ENCODE measurements at places on chromosomes 1 and 21. TPM values are rescaled to one million over a fixed set of nuclear protein-coding genes. Genes with fewer than 3 reads are reported as not detected.

DNAJB4 gene
- total RNA-seq, result 30.6 TPM

MYOG gene
- total RNA-seq, result 538 TPM

TARBP1 gene
- total RNA-seq, result 13.9 TPM

TMEM52 gene
- 0.61 TPM for total RNA-seq

RGL1 gene
- 0.35 TPM for total RNA-seq

CHI3L1 gene
- not detected for total RNA-seq

PDZK1 gene
- total RNA-seq, result 1.6 TPM

ABCA4 gene
- 0.08 TPM for total RNA-seq

CELA2B gene
- total RNA-seq, result 18.3 TPM

KAZN gene
- total RNA-seq, result 0.10 TPM

CATSPERE gene
- total RNA-seq, result 0.06 TPM

YOD1 gene
- 3.0 TPM for total RNA-seq

SLC44A3 gene
- not detected for total RNA-seq

S100A2 gene
- 3.2 TPM for total RNA-seq

KLHDC9 gene
- total RNA-seq, result not detected

CD1E gene
- 0.34 TPM for total RNA-seq

CYP4A11 gene
- not detected for total RNA-seq

MAP3K21 gene
- total RNA-seq, result not detected

NPR1 gene
- total RNA-seq, result not detected

COL6A1 gene
- total RNA-seq, result 12.6 TPM

SERPINC1 gene
- 0.22 TPM for total RNA-seq

MTARC2 gene
- total RNA-seq, result 5.4 TPM

LCE3E gene
- not detected for total RNA-seq

CLCN6 gene
- total RNA-seq, result 14.2 TPM

AMY1C gene
- total RNA-seq, result not detected

LEFTY2 gene
- 0.77 TPM for total RNA-seq

All from SJCRH30 (cell line).